T-cell (primary cell): ENCODE measurements at places on chromosomes 6 and 20.

DNA sequence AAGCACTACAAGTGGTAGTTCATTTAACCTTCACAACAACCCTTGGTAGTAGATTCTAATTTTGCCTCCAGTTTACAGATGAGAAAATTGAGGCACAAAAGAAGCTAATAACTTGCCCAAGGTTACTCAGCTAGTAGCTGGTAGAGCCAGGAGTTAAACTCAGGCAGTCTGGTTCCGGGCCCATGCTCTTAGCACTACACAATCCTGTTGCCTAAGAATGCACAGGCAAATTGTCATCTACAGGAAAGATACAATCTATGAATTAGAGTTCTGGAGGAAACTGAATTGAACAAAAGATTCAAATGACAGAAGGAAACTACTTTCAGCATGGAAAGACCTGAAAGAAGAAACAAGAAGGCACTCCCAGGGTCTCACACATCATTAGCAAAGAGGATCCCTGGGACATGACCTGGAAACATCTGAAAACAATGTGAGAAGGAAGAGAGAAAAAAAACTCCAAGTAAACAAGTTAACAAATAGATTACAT is 56.8 kb downstream of the ZHX3 start:
- no peak for DNase-seq

DNA sequence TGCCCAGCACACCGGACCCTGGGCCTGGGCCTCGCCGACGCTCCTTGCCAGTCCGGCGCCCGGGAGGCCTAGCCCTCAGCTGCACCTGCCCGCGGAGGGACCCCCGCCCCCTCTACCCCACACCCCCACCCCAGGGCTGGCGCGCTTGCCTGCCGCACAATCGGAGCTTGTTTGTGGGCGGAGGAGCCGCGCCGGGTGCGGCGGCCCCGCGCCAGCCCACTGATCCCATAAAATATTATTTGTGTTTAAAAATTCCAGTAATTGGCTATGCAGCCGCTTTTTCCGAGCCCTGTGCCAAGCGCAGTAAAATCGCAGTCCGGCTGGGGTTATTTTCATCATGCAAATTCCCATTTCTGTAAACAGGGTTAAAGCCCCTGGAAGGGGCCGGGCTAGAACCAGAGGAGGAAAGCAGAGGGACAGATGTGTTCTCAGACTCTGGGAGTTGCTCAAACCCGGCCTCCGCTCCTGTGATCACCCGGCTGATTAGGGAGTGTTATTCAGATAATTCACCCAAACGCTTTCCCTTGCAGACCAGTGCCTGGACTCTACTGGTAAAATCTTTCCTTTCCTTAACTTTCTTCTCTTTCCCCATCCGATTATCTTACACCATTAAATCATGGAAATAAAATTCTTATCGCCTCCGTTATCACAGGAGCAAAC is 93.1 kb downstream of the NCR2 start:
- no peak for DNase-seq

DNA sequence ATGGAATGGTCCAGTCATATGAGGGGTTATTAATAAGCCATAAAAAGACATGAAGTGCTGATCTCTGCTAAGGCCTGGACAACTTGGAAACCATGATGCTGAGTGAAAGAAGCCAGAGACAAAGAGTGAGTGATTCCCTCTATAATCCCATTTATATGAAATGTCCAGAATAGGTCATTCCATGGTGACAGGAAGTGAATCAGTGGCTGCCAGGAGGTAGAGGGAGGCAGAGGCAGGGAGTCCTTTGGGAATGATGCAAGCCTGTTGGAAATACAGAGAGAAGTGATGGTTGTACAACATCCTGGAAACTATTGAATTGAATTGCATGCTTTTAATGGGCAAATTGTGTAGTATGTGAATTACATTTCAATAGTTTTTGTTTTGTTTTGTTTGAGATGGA is 26.4 kb downstream of the ANKRD60 start:
- DNase-seq = no peak

DNA sequence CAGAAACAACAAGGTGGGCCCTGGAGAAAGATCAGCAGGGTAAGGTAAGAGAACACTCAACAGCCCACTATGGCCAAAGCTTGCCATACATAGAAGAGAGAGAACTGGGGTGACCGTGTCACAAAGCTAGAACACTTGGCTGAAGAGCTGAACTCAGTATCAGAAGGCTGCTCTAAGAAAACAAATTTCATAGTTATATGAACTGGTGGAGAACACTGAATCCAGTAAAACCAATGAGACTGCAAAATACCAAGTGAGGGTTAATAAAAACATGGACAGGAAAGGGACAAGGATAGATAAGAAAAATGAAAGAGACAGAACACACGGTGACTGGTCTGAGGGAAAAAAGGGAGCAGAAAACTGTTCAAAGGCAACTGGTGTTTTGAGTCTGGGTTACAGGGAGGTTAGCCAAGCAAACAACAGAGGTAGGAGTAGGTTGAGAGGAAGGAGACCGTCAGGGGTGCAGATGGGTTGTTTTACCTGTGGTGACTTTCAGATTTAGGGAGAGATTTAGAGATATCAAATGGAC is 56.5 kb downstream of the GMDS start:
- DNase-seq = no peak

DNA sequence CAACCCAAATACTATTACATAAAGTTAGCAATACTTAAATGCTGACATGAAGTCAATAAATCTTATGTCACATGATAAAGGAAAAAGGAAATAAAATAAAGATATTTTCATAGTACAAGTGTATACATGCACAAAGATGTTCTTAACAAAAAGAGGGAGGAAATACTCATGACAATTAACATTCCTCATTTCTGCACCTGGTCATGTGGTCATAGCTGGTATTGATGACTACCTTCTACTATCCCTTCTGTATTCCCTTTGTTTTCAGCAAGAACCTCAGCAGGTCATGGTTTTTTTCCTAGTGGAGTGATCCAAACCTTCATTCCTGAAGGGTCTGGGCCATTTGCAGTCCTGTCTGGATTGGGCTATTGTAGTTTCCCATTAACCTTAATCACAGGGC is 43.5 kb upstream of the FYN start:
- DNase-seq = no peak
